ENCODE measurements at places on chromosomes 1 and 21.

- DNase-seq = no peak
Measured at GRCh38 chr1:37930246-37931101, 16.4 kb downstream of the INPP5B start.

- DNase-seq = peak; percentile 85
Measured at GRCh38 chr1:201191653-201192260, 1.1 kb downstream of the IGFN1 start.

- DNase-seq = no peak
Measured at GRCh38 chr21:41537356-41537755, 29.4 kb upstream of the TMPRSS2 start.

DNA sequence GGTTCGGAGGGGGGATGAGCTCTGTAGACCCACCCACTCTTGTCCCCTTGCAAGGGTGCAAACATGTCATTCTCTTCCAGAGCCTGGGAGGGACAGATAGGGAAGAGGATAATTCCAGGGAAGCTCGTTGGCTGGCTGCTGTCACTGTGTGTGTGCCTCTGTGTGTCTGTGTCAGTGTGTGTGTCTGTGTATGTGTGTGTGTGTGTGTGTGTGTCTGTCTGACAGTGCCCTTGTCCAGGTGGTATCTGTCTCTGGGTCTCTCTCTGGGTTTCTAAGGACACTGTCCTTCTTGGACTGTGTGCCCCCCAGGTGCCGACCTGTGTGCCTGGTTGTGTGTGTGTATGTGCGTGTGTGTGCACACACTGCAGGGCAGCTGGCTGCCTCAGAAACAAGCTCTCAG, 90.5 kb downstream of the ACTL8 start:
- DNase-seq = no peak

DNA sequence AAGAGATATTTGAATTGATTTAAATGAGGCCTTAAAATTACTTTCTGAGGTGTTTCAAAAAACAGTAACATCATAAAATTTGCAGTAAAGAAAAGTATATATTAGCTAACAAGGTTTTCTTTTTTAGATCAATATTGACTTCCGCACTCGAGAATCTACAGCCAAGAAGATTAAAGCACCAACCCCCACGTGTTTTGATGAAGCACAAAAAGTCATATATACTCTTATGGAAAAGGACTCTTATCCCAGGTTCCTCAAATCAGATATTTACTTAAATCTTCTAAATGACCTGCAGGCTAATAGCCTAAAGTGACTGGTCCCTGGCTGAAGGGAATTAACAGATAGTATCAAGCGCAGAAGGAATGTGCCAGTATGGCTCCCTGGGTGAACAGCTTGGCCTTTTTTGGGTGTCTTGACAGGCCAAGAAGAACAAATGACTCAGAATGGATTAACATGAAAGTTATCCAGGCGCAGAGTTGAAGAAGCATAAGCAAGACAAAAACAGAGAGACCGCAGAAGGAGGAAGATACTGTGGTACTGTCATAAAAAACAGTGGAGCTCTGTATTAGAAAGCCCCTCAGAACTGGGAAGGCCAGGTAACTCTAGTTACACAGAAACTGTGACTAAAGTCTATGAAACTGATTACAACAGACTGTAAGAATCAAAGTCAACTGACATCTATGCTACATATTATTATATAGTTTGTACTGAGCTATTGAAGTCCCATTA, 3.6 kb downstream of the RGS1 start:
- no peak for DNase-seq

- no peak for DNase-seq
Measured at GRCh38 chr1:235015291-235015985, 113.2 kb downstream of the TOMM20 start.

DNA sequence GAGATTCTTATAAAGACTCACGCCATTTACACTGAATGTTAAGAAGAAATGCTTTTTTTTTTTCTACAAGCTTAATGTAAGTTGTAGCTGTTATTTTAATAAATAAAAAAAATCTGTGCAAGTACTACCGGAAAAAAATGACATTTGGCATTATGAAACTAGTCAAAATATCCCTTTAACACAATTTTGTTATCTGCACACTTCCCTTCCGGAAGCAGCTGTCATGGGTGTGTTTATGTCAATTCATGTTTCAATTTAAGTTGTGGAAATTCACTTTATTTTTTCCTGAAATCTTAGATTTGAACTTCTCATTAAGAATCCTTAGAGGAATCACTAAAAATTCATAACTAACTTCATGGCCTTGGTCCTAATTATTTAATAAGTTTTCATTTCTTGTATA, 308.1 kb downstream of the KCTD3 start:
- no peak for DNase-seq

DNA sequence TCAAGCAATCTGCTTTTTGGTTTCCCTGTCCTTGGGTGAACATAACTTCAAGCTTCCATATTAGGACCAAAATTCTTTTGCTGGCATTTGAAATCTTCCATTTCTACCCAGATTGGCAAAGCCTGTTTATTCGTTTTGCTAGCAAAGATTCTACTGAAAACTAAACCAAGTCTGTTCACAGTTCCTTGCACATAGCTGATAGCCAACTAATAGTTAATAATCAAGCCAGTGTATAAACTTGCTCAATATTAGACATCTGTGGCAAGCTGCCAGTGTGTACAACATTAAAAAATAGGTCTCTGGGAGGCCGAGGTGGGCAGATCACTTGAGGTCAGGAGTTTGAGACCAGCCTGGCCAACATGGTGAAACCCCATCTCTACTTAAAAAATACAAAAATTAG, 6.3 kb downstream of the APP start:
- DNase-seq = no peak

DNA sequence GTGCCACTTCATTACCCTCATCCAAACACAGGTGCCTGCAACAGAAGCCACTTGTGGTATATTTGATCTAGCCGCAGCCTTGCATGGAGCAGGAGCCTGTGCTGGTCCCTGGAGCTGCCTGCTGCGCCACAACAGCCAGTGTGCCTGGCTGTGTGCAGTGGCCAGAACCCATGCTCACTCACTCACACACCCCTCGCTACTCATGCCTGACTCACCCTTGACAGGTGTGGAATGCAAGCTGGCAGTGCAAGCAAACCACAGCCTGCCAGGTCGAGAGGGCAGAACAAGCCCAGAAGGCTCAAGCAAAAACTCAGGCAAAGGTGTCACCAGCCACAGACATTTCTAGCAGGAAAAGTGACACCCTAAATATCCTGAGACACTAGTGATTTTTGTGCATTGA, 1510.9 kb downstream of the KCNT2 start:
- DNase-seq = no peak

- DNase-seq = no peak
Measured at GRCh38 chr1:40825996-40826395, 36.2 kb downstream of the CITED4 start.

DNA sequence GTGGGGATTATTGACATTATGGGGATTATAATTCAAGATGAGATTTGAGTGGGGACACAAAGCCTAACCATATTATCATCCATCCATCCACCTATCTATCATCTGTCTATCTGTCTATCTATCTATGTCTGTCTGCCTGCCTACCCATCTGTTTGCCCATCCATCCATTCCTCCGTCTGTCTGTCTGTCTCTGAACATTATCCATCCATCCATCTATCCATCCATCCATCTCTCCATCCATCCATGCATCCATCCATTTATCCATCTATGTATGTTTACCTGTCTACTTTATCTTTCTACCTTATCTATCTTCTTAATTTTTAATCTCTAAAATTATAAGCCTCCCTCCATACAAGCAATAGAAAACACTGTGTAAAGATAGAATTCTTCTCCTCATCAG, 47.4 kb downstream of the SH3BGR start:
- DNase-seq = no peak

- no peak for DNase-seq
Measured at GRCh38 chr1:89005286-89006151, 13.1 kb upstream of the KYAT3 start.

- DNase-seq = no peak
Measured at GRCh38 chr1:4318720-4319119, 335.7 kb upstream of the AJAP1 start.

- DNase-seq = peak; percentile 37
Measured at GRCh38 chr1:34709547-34709946, 45.3 kb upstream of the GJB5 start.

DNA sequence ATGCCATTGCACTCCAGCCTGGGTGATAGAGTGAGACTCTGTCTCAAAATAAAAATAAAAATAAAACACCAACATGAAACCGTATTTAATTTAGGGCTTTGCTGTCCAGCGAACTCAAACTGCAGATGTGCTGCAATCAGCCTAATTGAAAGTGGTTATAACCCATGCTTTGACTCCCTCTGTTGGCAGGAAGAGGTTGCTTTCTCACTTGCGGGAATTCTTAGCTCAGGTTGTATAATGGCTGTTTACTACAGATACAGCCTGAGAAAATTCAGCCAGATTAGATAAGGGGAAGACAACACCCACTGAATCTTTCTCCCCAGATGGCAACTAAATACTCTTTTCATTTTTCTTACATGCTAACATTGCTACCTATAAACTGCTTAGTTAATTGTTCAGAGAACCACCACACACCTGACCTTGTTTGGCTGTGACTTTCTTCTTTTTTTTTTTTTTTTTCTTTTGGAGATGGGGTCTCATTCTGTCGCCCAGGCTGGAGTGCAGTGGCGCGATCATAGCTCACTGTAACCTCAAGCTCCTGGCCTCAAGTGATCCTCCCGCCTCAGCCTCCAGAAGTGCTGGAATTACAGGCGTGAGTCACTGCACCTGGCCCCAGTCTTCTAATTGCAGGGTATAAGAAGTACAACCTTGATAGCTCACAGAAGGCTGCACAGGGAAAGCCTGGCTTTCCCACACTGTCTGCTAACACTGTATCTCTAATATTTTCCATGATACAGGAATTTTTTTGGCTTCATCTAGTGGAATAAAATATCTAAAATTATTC, 34.6 kb downstream of the DNTTIP2 start:
- peak; percentile 70 for DNase-seq

DNA sequence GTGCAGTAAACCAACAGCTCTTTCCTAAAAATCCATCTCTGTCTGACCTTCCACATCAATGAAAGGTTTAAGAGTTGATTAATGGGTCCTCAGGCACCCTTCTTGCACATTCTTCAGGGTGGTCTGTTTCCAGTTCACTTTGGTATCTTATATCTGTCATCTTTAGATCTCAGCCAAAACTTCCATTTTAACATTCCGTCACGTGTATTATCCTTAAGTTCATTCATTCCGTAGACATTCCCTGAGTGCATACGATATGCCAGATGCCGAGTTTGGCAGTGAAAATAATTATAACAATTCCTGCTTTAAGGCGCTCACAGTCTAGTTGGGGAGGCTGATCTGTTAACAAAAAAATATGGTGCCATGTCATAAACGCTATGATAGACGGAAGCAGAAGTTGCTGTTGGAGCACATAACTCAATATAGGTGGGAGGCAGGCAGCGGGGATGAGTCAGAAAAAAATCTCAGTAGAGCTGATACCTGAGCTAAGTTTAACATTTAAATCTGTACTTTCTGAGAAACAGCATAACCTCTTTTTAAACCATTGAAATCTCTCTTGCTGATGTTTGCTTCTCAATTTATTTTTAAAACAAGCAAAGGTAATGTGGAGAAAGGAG, 59.6 kb upstream of the HOOK1 start:
- DNase-seq = no peak

DNA sequence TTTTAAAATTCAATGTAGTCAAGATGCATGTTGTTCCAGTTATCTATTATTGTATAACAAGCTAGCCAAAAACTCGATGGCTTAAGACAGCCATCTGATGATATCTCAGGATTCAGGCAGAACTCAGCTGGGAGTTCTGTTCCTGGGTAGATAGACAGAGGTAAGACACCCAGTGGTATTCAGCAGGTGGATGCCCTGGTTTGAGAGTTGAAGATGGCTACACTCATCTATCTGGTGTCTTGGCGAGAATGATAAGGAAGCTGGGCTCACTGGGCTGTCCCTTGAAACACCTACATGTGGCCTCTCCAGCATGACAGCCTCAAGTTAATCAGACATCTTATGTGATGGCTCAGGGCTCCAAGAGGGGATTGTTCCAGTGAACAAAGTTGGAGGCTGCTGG, 3.3 kb upstream of the KCNK1 start:
- no peak for DNase-seq

DNA sequence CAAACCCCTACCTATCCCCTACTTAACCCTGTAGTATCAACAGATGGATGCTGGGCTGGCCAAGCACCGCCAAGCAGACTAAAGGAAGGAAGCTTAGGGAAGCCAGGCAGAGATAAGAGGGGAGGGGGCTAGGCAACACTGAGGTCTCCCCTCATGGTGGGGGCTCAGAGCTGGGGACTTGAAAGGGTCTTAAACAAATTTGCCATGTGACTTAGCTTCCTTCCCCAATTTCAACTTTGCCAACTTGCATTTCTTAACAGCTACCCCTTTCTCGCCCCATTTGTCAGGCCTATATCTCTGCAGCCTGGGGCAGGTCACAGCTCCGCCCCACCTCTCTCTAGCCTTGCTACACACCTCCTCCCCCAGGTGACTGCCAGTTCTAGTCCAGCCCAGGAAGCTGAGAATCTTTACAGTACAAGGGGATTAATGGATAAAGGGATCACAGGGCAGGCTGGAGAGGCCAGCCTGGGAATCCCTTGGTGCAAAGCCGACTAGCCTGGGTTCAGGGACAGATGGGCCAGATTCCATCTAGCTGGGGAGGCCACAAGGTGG, 3.4 kb downstream of the KIF21B start:
- DNase-seq = no peak

- DNase-seq = no peak
Measured at GRCh38 chr1:1437904-1438376, 2.5 kb downstream of the VWA1 start.

DNA sequence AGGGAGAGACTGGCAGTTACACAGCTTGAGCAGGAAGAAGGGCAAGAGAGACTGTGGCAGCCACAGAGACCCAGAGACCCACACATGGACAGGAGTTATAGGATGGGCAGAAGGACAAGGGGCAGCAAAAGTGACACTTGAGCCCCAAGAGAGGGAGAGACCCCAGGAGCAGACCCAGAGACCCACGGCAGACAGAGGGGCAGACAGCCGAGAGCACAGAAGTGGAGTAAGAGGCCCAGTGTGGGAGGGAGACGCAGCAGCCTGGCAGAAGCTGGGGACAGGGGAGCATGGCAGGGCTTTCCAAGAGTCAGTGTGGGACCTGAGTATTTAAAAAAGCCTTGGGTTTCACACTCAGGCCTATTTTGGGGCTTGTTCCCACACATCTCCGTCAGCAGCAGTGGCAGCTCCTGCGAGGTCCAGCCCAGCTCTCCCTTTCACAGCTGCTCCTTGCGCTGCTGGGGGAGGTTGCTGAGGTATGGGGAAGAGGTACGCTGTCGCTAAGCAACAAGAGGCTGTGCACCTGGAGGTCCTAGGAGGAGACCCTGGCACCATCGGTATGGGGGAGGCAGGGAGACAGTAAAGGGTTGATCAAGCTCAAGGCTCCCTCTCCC, 9.0 kb upstream of the MEF2D start:
- no peak for DNase-seq

GRCh38 chr1:21552715-21553114, 43.5 kb downstream of the ALPL start:
- peak; percentile 84 for DNase-seq

DNA sequence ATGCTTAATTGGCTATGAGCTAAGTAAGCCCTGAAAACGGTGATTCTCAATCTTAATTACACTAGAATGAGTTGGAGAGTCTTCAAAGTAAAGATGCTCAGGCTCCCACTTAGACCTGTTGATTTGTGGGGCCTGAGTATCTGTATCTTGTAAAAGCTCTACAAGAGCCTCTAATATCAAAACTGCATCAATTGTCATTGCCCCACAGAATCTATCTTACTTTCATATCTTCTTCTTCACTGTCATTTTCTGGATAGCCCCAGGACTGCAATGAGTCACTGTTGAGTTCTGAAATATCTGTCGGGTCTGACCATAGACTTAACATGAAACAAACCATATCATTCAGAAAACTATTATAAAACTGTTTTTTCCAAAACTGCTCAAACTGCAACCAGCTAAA, 102.8 kb upstream of the SERTAD4 start:
- DNase-seq = no peak
